Stimulated activated CD4-positive, alpha-beta T cell treated with anti-CD3 and anti-CD28 coated beads, Interleukin-2, amount 100 ng/mL, for 48 hours (primary cell): ENCODE measurements at places on chromosomes 12 and 14.

DNA sequence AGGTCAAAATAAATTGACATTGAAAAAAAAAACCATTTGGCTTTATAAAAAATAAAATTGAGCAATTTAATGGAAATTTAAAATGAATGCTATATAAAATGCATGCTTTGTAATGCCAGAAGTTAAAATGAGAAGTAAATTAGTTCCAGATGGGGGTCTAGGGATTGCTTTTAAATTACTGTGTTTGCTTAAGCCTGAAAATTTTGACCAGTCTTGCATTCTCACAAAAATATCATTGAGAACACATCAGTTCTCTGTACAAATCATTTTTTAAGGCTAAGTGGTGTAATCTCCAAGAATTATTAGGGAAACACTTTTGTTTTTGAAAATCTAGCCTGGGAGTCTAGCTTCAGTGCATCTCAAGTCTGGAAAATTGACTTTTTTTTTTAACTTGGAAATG, 90.7 kb downstream of the RERG start:
- DNase-seq: no peak

GRCh38 chr12:25427337-25428249, 125.5 kb downstream of the LMNTD1 start:
- no peak for DNase-seq

- no peak for DNase-seq
Measured at GRCh38 chr14:28305938-28306337, 460.6 kb upstream of the FOXG1 start.

GRCh38 chr12:95179011-95179410, 38.3 kb downstream of the FGD6 start:
- no peak for DNase-seq

DNA sequence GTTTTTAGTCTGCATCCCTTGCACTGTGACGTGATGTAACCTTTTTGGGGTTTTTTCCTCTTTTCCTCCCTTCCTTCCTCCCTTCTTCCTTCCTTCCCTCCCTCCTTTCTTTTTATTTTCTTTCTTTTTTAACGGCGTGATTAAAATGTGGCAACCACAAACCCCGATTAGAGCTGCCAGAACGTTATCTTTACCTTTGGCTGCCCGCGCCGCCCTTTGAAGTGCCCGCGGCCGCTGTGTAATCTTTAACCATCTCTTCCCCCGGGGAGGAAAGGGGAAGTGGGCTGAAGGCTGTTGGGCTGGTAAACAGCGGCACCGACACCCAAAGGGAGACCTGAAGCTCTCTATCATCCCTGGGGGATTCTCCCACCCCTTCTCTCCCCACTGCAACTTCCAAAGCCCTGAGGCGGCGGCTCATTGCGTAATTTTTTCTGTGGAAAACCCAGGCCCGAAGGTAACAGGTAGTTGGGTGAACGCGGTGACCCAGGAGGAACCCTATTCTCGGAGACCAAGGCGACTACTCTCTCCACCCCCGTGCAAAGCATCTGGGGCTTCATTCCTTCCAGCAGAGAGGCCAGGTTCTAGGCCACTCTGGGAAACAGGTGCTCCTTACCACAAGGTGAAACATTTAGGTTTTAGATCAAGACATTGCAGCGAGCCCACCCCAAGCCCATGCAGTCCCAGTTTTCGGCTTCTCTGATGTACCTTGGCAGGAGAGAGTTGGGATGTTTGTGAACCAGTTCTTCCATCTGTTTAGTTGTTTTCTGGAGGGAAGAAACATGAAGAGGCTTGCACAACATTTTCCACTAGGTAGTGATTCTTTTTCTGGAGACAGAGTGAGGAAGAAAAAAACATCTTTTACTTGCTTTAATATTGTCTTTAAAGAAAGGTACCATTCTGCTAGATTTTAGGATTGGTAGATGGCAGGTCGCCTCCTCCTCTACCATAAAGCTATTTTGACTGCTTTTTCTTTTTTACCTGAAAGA, 1.5 kb downstream of the LGR5 start:
- no peak for DNase-seq

DNA sequence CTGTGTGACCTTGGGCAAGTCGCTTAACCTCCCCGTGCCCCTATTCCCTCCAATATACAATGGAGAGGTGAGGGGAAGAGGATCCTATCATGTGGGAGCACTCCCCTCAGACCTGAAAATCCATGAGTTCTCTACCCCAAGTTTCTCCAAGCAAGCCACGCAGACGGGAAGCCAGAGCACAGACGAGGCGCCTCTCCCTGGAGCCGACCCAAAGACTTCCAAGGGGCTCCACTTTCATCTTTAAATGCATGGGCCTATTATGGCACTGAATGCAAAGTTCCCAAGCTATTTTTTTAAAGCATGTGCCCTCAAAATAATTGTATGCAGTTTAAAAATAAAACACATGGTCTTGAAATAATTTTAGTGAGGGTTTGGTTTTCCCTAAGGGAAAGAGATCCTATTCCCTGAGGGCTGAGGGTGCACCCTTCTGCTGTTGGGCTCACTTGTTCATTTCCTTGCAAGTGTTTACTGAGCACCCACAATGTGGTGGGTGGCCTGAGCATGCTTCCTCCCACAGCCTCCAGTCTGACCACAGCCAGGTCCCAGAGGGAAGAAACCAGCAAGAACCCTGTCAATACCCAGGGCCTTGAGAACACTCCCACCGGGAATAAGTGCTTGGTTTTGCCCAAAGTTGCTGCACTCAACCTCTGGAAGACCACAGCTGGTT, 14.6 kb downstream of the CMKLR1 start:
- DNase-seq: no peak

GRCh38 chr12:90173499-90174197, 465.0 kb upstream of the ATP2B1 start:
- no peak for DNase-seq

GRCh38 chr14:22303589-22304195, 285.3 kb downstream of the DAD1 start:
- no peak for DNase-seq

DNA sequence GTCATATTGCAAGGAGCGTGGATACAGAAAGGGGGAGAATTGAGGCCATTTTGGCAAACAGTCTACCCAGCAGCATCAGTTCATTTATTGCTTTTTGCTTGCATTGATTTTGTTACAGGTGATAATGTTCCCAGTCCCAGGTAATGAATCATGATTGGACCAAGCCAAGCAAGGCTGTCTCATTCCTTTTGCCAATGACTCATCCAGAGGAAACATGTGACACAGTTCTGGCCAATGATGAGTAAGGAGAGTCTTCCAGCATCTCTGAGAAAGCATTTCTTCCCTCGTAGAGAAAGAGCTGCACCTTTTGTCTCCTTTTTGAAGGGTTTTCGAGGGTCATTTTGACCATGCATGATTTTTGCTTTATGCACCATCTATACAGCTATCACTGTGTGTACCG, 68.2 kb downstream of the SLC15A4 start:
- no peak for DNase-seq

DNA sequence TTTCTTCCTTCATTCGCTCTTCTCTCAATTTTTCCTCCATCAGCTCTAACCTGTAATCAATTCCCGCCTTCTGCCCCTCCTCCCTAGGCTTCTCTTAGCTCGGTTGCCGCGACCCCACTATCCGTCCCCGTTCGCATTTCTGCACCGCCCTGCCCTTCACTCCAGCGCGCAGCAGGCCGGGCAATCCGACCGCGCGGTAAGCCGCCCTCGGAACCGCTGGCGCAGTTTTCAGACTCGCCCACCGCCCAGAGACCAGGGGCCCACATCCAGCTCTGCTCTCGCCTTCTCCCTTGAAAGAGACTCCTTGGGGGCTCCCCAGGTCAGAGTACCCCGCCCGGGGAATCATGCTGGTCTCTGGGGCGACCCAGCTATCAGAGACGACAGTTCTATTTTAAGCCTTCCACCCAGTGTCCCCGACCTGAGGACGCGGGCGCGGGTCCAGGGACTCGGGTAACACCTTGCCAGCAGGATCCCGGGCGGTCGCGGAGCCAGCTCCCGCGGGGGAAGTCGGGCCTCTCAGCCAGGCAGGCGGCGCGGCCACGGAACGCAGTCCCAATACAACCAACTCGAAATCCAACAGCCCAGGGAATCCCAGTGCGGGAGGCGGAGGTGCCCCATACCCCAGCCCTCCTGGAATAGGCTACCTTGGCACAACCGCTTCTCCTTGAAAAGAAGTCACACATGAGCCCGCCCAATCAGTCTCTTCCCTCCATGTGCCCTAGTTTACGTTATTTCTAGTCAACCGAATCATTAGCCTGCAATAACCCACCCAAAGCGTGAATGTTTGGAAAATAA, 5.7 kb upstream of the SLC38A4 start:
- DNase-seq: no peak

GRCh38 chr14:54673193-54674045, 106.5 kb downstream of the SAMD4A start:
- DNase-seq: no peak

DNA sequence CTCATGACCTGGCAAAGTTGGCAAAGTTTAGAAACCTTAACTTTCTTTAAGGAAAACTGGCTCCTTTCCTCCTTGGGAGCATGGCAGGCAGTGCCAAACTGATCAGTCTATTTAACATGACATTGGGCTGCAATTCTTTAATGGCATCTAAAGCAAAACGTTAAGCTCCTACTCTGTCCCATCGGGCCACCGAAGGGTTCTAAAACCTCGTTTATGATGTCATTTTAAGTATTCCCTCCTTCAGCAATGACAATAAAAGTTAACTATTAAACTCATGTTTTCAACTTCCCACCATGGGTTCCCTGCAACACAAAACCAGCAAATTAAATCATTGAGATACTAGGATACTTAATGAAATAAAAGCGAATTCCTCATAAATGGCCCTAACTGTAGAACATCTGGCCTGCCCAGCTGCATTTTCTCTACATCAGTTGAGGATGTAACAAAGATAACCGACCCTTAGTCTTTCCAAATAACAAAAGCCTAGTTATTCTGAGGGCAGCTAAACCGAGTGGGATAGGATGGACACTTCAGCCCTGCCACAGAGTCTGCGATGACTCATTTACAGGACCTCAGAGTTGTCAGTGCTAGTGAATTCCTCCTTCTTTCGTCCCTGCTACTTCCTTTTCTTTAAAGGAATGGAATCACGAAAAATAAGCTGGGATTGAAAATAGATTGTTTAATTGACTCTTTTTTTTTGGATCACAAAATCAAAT, 34.5 kb upstream of the RIC8B start:
- no peak for DNase-seq

- no peak for DNase-seq
Measured at GRCh38 chr12:89762498-89763170, 54.0 kb upstream of the ATP2B1 start.

DNA sequence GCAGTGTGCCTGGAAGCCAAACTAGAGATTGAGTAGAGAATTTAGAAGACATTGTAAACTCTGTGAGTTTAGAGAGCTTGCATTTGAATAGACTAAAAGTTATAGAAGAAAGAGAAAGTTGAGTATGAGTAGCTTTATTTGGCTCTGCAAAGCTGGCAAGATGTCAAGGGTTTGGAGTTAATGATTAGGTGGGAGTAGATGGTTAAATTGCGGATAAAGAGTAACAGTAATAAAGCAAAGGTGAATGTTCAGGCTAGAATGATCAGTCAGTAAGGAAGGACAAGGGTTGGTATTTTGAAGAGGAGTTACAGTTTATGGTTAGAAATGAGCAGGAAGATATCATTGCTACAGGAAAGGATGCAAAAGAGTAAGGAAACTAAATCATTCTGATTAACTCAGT, 5.2 kb downstream of the PPM1A start:
- DNase-seq: no peak

- DNase-seq: no peak
Measured at GRCh38 chr14:23141706-23142444, 22.8 kb upstream of the CEBPE start.

GRCh38 chr14:53310412-53310811, 157.3 kb upstream of the DDHD1 start:
- DNase-seq: no peak

DNA sequence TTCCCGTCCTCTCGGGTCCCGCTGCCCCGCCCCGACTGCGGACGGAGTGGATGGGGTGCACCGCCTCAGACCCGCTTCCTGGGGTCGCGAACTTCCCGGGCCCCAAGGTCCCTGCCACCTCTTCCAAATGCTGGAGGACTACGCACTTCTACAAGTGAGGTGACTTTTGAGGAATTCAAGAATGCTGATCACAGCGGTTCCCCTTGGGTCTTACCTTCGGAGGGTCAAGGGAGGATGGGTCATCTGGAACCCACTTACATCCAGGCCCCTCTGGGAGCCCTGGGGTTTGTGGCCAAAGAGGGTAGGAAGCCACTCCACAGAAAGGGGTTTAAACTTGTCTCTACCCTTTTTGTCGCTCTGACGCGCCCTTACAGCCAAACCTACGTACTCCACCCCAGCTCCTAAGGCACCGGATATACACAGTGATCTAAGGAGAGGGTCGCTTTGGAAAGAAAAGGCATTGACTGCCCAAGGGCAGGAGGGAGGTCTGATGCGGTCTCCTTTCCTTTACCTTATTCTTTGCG, 532 bp upstream of the PRKD1 start:
- DNase-seq: no peak

- DNase-seq: no peak
Measured at GRCh38 chr14:22837750-22838538, 1.6 kb downstream of the MMP14 start.

DNA sequence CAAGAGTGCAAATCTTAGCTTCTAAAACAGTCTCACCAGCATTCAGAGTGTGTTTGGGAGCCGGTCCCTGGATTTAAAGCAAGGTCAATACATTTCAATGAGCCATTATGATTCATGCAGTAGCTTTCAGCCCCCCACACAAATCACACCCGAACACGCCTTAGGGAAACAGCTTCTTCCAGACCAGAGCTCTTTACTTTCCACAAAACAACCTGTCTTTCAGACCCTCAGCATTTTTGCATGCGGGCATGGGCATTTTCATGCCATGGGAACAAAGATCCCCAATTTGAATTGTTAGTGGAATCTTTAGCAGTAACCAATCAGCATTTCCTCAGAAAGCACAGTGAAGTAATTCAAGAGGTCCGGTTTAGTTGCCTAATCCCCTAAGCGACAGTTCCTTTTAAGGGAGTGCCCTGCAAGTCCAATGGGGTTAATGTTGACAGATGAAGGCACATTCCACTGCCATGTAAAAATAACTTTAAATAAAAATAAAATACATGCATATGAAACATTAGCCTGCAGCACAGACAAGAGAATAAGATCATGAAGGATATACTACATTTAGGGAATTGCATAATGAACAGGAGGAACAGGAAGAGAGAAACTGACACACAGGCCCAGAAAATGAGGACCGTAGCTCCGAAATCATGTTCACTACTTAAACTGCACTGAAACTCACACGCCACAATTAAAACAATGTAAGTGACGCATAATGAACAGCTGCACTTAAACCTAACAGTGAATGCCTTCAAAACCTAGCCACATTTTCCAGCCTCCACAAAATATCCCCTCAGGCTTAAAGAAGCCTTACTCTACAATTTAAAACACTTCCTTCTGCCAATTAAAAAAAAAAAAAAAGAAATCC, 4.0 kb downstream of the VPS37B start:
- DNase-seq: no peak

- DNase-seq: peak; percentile 58
Measured at GRCh38 chr14:103808403-103809001, 38.9 kb downstream of the PPP1R13B start.

- DNase-seq: no peak
Measured at GRCh38 chr14:51323492-51323891, 83.4 kb downstream of the TMX1 start.

GRCh38 chr14:76946753-76947077, 81.8 kb downstream of the IRF2BPL start:
- no peak for DNase-seq

GRCh38 chr14:55327179-55327578, 56.0 kb downstream of the FBXO34 start:
- DNase-seq: no peak

GRCh38 chr12:55849616-55850343, 7.0 kb upstream of the MMP19 start:
- no peak for DNase-seq

GRCh38 chr14:96997996-96998395, 200.8 kb downstream of the VRK1 start:
- DNase-seq: no peak
